ENCODE measurements at places on chromosomes 4 and X.

GRCh38 chr4:167854881-167855280 is 237.5 kb upstream of the ANXA10 start:
- no peak for DNase-seq

GRCh38 chrX:132775263-132775823 is 183.1 kb downstream of the HS6ST2 start:
- no peak for DNase-seq

DNA sequence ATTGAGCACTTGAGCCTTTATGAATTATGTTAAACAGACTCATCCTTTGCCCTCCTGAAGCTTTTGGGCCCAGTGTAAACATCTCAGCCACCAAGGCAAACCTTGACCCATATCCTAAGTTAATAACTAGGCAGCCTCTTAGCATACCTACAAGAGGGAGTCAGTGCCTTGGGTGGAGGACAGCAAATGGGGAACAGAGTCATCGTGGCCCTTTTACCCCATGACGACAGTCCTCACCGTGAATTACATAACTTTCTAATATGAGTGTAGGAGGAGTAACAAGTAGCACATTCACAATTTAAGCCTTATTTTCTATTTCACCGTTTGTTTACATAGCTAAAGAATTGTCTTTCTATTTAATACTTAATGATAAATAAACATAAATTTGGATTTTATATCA is 16.8 kb downstream of the CLDN22 start:
- no peak for DNase-seq

- no peak for DNase-seq
These were observed 10.9 kb downstream of the USP38 start for GRCh38 chr4:143195581-143195980.

DNA sequence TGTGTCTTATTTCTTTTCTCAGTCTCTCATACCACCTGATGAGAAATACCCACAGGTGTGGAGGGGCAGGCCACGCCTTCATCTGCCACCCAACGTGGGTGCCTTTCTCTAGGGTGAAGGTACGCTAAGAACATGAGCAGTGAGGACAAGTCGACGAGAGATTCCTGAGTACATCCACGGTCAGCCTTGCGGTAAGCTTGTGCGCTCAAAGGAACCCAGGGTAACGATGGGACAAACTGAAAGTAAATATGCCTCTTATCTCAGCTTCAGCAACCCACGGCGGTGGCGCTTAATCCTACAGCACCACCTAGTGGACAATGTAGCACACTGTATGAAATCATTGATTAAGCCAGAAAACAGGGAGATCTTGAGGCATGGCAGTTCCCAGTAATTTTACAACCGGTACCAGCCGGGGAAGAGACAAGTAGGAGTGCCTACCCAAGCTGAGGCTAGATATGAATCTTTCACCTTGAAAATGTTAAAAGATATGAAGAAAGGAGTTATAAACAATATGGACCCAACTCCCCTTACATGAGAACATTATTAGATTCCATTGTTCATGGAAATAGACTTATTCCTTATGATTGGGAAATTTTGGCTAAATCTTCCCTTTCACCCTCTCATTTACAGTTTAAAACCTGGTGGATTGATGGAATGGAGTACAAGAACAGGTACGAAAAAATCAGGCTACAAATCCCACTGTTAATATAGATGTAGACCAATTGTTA is 63.0 kb downstream of the ZNF732 start:
- peak; percentile 65 for DNase-seq

DNA sequence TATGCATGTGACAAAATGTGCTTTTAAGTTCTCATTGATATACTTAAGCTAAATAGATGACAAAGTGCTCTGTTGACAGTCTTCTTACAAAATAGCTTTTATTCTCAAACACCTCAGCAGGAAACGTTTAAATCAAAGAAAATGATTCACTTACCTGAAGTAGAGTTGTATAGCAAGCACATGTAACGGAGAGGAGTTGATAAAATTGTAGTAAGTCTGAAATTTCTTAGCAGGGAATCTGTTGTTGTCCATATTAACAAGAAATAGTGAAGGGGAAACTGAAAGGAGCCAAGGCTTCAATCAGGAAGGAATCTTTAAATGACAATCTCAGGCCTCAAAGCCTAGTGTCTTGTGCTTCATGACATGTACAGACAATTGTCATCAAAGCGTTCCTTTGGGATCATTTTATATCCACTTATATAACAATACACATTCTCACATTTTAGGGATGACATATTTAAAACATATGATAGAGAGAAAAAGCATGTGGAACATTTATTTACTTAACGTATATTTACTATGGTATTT is 2010.2 kb upstream of the IGFBP7 start:
- no peak for DNase-seq

DNA sequence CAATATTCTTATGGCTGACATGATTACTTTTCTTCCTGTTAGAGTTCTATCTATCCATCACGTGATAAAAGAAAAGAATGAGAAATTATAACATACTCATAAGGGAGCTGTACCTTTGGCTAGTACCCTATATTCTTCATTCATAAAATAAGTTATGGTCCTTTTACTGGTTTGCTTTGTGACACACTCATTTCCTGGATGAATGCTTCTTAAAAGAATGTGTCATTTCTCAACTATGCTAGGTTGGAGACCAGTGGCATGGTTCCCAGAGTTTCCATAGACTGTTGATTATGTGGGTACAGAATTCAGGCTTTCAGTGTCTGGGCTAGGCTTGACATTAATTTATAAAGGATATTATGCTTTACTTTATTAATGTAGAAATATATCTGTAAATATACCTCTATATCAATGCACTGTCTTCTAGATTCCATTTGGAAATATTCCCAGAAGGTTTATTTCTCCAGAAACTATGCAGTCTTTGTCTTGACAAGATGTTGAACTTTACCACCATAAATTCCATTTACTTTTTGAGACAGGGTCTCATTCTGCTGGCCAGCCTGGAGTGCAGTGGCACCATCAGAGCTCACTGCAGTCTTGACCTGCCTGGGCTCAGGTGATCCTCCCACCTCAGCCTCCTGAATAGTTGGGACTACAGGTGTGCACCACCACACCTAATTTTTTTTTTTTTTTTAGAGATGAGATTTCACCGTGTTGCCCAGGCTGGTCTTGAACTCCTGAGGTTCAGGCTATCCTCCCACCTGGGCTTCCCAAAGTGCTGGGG is 23.8 kb downstream of the NUDT6 start:
- DNase-seq: no peak

- DNase-seq: no peak
These were observed 452.3 kb downstream of the ZIC3 start for GRCh38 chrX:138018145-138018799.

GRCh38 chrX:2464677-2465166 is 36.1 kb downstream of the DHRSX start:
- DNase-seq: no peak

- no peak for DNase-seq
These were observed 225.6 kb downstream of the ARHGAP10 start for GRCh38 chr4:147957446-147957845.

DNA sequence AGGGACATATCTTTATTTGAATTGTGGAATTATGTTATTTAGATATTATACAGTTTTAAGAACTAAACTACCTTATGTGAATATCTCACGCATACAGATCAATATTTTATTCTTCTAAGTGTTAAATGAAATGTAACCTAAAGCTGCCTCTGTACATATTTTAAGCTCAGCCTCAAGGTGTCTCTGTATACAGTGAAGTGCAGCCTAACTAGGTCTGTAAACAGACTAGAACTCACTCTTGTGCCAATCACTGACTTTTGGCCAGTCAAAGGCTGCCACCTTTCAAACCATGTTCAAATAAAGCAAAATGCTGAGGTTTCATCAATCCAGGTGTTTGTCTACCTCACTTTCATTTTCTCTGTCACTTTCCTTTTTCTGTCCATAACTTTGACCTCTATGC is 1074.5 kb upstream of the PRKX start:
- no peak for DNase-seq

DNA sequence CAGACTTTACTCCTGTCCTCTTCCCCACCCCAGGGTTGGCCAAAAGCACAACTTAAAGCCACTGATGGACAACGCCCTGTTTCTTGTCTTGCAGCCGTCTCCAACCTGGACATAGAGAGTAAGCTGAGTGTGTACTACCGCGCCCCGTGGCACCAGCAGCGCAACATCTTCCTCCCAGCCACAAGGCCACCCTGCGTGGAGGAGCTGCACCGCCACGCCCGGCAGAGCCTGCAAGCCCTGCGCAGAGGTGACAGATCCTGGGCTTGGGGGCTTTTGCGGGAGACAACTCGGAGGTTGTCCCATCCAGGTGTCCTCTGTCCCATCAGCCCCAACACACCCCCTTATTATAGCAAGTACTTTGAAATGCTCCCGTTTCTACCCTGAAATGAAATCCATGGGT is 49.6 kb upstream of the SCML1 start:
- DNase-seq: no peak

- no peak for DNase-seq
These were observed 208.1 kb downstream of the PDGFC start for GRCh38 chr4:156763511-156763910.

GRCh38 chr4:143858456-143858855 is 46.9 kb downstream of the GYPE start:
- DNase-seq: no peak

DNA sequence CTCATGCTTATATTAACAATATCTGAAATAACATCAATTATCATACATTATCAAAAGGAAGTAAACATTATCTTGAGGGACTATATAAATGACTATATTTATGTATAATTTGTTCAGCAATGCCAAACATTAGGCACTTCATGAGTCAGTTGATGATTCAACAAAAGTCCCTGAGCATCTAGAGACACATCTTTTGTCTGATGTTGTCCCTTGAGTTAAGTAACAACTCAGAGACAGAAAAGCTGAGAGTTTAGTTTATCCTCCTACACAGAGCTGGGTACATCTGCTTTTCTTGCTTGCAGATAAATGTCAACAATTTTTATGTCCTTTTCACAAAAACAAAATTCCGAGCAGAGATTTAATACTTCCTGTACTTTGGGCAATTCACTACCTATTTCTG is 311.1 kb downstream of the INPP4B start:
- no peak for DNase-seq

DNA sequence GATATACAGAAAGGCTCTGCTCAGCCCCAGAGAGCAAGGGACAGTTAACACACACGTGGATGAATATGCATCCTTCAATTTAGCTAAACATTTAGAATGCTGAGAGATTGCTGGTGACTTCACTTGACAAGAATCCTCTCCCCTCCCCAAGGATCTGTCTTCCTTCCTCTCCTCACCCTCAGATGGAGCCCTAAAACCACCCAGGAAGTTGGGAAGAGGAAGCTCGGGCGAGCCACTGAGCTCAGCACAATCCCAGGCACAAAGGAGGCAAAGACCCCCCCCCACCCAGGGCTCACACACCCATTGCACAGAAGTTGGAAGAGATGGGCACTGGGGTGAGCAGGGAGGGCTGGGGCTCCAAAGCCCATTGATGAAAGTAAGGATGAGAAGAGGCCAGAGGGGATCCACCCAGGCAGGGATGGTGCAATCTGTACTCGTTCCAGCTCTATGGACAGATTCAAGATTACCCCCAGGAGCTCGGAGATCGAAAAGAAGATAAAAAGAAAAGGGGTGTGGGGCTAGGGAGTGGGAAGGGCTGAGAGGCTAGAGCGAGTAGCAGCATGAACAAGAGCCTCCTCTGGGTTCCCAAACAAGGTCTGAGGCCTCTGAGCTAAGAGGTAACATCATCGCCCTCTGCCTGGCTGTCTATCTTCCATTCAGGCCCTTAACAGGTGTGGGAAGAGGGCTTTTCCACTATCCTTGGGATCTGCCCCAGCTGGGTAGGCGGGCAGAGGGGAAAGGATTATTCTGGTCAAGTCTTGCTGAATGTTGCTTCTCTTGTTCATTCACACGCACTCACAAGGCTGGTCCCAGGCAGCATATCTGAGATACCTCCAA is 1.2 kb downstream of the TFE3 start:
- DNase-seq: no peak

DNA sequence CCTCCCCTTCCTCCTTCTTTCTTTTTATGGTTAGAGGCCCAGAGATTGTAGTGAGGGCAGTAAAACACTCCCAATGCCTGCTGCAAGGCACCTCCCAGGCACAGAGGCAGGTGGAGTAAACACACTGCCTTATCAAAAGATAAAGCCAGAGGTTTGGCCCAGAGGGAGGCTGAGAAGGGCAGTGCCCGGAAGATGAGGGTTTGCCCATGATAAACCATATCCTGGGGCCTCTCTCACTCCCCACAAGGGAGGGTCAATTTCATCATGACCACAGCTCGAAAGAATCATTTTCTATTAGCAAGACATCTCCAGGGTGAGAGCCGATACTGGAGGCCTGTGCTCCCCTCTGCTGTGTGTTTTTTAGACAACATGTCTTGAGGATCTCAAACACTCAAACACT is 98.5 kb upstream of the FAM9C start:
- DNase-seq: no peak

DNA sequence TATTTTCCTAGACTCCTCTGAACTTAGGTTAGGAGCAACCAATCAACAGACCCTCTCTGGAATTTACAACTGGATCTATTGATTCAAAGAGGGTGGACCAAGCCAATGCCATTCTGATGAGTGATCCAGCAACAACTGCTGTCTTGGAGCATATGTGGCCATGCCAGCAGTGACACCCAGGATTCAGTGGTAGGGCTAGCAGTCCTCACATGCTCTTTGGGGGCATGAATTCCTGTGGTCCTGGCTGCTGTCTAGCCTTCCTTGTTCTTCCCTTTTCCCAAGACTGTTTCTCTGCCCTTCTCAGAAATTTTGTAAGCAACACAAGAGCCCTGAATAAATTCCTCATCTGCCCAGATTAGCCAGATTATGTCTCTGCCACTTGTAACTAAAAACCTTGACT is 61.5 kb upstream of the GATB start:
- DNase-seq: no peak

DNA sequence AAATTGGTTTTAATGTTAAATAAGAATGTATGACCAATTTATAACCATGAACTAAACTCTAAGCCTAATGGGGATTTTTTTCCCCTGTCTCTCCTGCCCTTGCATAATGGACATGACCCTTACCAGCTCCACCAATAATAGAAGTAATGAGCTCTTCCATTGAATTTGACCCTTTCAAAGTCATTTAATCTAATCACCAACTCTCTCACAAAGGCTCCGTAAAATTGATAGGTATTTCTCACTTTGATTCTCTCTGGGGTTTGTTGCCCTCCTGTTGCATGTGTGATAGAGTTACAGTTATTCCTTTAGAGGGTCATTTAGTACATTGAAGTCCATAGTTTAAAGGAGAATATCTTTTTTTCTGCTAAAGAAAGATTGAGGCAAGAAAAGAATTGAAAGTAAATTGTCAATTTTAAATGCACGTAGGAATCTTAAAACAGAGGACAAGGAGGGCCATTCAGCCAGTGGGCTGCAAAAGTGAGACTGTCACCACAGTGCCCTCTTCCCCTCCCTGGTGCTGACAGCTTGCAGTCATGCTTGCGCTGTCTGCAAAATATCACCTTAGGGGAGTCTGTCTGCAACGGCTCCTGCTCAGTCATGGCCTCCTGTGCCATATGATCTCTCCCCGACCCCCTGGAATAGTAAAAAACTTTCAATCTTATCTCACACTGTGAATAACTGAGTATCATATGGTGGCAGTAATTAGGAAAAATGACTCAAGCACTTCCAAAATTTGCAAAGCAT is 307.5 kb upstream of the GNPDA2 start:
- no peak for DNase-seq

GRCh38 chrX:54043541-54044125 is 640 bp downstream of the PHF8 start:
- DNase-seq: no peak

GRCh38 chrX:8919801-8920200 is 114.1 kb downstream of the FAM9B start:
- no peak for DNase-seq

Data from activated naive CD4-positive, alpha-beta T cell treated with anti-CD3 and anti-CD28 coated beads, Interleukin-2, amount 50 U/mL, for 72 hours (primary cell).